Activated CD8-positive, alpha-beta T cell treated with anti-CD3 and anti-CD28 coated beads for 36 hours (primary cell): ENCODE measurements at places on chromosomes 2 and 18. TPM values are rescaled to one million over a fixed set of nuclear protein-coding genes. Genes with fewer than 3 reads are reported as not detected.

DNA sequence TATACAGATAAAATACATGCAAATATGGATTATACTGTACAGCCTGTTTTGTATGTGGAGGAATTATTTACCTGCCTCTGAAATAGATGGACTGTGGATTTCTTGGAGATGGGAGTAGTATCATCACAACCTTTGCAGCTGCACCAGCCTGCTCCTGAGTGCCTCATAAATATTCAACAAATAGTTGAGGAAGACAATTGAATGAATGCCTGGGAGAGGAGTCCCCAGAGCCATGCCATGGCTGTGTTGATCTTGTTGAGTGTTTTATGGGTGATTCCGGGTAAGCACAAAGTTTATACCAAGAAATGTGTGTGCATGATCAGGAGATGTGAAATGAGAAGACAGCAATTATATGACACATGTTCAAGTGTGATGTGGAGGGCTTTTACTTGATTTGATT, 225.0 kb downstream of the FHOD3 start:
- no peak for DNase-seq

GRCh38 chr18:77448046-77448445, 198.4 kb downstream of the GALR1 start:
- DNase-seq, result no peak

DNA sequence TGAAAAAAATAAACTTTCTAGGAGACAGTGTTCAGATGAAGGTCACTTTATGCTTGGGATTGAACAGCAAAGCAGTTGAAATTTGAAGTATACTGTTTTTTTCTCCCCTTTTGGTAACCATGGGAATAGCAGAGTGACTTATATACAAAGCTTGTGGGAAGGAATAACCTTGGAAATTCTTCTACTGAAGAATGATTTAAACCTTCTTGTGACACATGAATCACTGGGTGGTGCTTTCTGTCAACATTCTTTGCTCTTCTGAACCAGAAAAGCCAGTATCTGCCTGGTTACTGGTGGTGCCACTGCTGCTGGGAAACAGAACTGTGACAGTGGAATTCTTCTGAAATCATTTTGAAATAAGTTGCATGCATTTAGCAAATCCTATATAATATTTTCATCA, 39.4 kb upstream of the RND3 start:
- DNase-seq, result no peak

DNA sequence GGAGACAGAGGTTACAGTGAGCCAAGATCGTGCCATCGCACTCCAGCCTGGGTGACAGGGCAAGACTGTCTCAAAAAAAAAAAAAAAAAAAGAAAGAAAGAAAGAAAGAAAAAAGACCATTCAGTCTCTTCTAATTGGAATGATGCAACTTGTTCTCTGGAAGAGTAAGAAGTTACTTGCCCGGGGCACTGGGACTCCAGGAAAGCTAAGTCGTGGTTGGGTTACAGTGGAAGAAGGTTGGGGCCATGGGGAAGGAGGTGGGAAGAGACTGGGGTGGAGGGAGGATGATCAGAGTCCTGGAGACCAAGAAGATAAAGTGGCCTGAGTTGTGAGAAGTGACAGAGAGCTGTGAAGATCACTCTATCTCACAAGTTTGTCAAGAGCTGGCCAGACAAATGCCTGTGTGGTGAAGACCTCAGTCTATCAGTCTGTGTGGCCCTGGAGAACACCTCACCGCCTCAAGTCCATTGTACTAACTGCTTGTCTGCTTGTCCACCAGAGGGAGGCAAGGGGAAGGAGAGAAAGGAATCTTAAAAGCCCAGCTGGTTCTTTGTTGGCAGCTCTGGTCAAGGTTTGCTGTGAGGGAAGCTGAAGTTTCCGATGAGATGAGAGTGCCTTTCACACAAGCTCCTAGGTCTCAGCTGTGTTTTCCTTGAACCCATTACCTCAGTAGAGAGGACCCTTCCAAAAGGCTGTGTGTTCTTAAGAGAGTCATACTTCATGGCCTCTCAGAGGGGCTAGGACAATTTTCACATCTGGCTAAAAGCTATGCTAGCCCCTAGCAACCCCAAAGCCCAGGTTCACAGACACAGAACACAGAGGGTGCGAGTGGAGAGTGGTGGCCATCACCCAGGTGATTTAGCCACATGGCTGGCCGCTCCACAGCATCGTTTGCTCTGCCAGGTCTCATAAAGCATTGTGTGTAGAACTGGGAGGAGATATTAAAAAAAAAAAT, 72.0 kb upstream of the TMEM178A start:
- DNase-seq, result no peak

- DNase-seq, result no peak
These were observed 270.0 kb upstream of the CDH19 start for GRCh38 chr18:66873899-66874298.

Gene SNRNP200
- total RNA-seq, result 175 TPM
